ENCODE measurements at places on chromosomes 11 and 22.

- no peak for DNase-seq
These were observed 457.5 kb upstream of the CCDC179 start for GRCh38 chr11:23317816-23318215.

GRCh38 chr11:77071671-77072605 is 5.2 kb downstream of the CAPN5 start:
- DNase-seq: no peak

DNA sequence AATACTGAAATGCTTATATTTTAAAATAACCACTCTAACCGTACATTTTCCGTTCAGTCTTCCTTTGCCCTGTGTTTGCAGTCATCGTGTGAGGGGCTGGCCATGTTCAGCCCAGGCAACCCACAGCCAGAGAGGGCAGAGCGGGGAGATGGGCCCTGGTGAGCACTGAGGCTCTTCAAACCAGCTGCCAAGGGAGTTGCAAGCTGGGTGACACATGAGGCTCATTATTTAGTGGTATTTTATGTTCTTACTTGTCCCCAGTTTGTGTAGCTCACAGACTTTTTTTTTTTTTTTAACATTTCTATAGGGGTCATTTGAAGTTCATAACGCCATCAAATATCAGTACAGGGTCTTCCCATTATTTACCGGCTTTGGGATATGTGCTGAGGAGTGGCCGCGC is 18.0 kb upstream of the DGCR6 start:
- no peak for DNase-seq

DNA sequence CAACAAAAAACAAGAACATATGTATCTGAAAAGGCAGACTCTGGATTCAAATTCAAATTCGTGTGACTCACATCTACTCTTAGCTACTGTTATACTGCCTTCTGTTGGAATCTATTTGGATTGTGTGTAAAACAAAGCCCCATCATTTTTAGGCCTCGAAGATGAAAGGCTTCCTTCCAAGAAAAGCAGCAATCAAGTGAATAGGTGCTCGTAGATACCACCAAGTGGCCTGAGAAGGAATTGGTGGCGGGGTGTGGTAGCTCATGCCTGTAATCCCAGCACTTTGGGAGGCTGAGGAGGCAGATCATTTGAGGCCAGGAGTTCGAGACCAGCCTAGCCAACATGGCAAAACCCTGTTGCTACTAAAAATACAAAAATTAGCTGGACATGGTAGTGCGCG is 4.2 kb downstream of the GRAMD1B start:
- DNase-seq: no peak

DNA sequence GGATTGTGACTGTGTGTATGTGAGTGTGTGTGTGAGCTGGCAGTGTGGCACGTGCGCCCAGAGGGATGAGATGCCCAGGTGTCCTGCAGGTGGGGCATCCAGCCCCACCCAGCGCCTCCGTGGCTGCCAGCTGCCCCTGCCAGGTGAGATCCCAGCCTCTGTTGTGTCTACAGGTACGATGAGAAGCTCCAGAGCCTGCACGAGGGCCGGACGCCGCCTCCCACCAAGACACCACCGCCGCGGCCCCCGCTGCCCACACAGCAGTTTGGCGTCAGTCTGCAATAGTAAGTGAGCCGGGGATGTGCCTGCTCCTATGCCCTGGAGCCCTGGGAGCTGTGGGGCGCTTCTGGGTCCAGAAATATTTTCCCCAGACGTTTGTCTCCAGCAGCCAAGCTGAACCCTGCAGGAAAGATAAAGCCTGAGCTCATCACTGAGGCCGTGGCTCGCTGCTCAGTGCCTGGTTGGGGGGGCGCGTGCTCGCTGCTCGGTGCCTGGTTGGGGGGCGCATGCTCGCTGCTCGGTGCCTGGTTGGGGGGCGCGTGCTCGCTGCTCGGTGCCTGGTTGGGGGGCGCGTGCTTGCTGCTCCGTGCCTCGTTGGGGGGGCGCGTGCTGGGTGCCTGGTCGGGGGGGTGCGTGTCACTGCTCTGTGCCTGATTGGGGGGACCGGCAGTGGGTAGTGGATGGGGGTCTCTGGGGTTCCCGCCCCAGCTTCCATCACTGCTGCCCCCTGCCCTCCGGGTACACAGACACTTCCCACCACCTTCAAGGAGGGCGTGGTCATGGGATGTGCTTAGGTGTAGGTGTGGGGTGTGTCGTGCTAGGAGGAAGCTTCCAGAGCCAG is 73.2 kb downstream of the ARHGAP8 start:
- DNase-seq: no peak

DNA sequence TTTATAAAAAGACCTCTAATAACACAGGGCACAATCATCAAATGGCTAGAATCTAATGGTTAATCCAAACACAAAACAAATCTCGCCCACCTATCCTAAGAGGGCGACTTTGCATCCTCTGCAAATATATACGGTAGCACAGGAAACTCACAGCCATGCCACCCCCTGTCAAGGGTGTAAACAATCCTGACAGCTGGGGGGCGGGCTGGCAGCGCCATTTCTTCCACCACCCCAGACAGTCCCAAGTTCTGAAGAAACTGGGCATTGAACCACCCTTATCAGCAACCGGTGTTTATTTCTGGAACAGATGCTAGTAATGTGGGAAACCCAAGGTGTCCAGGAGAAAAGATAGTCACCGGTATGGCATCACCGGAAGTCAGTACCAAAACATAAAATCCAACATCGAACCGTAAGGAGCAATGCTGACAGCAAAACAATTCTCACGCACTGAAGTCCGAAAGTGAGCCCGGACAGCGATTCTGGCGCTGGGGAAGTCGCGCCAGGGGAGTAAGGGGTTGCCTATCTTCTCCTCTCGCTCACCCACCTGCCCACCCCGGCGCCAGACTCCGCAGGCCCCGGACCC is 825 bp downstream of the FBXO3 start:
- no peak for DNase-seq

GRCh38 chr11:75031771-75032549 is 43.2 kb downstream of the NEU3 start:
- DNase-seq: peak; percentile 74

GRCh38 chr11:36746886-36747710 is 149.1 kb upstream of the RAG2 start:
- DNase-seq: peak; percentile 90

GRCh38 chr11:68346462-68346790 is 34.0 kb downstream of the LRP5 start:
- no peak for DNase-seq

DNA sequence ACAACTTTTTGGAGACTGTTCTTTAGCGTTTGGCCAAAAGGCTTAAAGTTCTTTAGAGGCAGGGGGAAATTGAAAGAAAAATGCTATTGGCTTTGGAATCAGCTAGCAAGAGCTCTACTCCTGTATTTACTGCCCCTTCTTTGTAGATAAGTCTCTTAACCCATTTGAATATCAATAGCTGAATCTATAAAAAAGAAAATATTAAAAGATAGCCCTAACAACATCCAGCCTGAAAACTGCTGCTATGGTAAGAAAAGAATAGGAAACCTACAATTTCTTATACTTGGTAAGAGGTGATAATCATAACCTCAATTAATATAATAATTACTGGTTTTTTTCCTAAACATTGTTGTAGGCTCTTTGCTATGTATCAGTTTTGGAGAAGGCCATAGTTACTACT is at the start of gene OR5B12:
TSS of gene OR5B12 (minus strand) at position 101 of the 400 bp plus-strand sequence. CDS start 2,085 bp downstream, outside the sequence.
- DNase-seq: no peak

DNA sequence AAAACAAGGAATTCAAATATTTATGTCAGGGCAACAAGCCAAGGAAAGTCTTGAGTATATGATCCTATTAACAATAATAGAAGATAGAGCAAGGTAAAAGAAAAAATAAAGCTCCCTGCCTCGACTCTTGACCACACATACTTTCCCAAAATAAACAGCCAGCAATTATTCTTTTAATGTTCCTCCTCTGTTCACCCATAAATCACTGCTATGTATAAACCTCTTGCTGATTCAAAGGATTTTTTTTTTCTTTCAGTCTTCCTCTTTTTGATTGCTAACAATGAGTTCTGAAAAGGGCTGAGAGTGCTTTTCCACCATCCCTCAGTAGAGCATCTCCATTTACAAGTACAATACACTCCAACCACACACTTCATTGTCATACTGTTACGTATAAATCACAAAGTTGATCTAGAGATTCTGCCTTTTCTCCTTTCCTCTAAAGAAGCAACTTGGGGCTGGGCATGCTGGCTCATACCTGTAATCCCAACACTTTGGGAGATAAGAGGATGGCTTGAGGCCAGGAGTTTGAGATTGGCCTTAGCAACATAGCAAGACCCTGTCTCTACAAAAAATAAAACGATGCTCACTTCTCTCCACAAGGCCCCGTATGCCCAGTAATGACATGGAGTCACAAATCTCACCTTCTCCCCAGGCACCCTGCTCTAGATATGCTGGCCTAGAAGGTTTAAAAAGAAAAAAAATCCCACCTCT is 24.0 kb downstream of the RAB30 start:
- DNase-seq: no peak
